ENCODE measurements at places on chromosomes 11 and 22.

DNA sequence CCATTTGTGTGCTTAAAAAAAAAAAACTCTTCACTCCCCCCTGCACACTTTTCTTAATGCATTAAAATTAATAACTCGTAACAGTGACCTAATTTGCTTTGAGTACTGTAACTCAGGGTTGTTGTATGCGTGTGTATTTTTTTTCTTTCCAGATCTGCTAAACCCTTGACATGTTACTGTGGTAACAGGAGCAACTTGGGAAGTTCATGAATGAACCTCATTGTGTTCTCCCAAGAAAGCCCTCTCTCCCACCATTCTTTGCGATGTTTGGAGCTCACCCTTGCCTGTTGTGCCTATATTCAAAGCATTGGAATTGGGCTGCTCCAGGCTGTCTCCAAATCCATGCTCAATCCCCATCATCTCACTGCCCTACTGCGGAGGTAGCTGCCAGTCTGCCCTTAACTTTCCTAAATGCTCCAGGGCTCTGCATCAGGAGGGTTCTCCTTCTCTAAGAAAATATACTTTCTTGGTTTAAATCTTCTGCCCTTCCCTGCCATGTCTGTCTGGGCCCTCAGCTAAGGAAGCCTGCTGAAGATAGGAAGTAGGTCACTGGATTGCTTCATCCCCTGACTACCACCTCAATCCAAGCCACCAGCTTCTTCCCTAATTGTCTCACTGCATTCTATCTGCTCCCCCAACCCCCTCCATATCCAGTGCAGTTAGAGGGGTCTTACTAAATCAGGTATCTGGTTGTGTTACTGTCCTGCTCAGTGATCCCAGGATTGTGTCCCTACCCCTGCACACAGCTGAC lies 70.3 kb downstream of the KIRREL3 start:
- DNase-seq: no peak

GRCh38 chr22:25143156-25144076 lies 56.2 kb upstream of the CRYBB3 start:
- DNase-seq: peak; percentile 32

DNA sequence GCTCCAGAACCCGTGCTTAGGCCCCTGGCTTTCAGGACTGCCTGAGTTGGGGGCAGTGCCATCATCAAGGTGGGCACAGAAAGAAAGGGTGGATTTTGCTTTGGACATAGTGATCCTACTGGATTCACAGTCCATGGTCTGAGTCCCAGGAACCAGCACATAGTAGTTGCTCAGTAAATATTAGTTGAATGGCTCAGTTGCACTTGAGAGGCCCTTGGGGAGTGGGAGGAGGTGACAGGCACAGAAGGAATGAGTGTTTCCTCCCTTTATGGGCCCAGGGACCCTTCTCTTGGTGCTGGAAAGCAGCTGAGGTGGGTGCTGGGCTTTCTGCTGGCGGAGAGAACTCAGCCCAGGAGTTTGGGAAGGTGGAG lies 16.6 kb downstream of the ARHGEF17 start:
- DNase-seq: no peak

- no peak for DNase-seq
These were observed 9.6 kb upstream of the PTS start for GRCh38 chr11:112216561-112217105.

GRCh38 chr22:44071781-44072326 lies 47.8 kb downstream of the PARVB start:
- no peak for DNase-seq

GRCh38 chr22:42263944-42264343 lies 6.5 kb downstream of the TCF20 start:
- no peak for DNase-seq

All from pulmonary artery endothelial cell (primary cell).